Right lung (tissue), 10 donors: ENCODE measurements at places on chromosomes 16 and 17.

DNA sequence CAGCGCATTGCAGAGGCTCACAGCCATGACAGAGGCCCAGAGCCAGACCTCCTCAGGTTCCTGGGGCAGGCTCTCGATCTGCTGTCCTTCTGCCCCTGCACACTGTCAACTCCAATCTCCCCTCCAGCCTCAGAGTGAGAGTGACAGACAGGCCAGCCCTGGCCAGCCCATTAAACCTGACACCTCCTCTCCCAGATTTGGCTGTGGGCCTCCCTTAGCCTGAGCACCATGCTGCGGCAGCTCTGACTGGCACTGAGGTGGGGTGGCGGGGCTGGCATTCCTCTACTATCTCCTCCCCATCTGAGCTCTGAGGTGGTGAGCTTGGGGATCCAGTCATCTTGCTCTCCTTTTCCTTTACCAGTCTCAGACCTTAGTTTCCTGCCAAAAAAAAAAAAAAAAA is 15.5 kb upstream of the C1QL1 start:
- no peak for DNase-seq

- no peak for DNase-seq
Measured at GRCh38 chr17:68733241-68734176, 132.3 kb upstream of the FAM20A start.

DNA sequence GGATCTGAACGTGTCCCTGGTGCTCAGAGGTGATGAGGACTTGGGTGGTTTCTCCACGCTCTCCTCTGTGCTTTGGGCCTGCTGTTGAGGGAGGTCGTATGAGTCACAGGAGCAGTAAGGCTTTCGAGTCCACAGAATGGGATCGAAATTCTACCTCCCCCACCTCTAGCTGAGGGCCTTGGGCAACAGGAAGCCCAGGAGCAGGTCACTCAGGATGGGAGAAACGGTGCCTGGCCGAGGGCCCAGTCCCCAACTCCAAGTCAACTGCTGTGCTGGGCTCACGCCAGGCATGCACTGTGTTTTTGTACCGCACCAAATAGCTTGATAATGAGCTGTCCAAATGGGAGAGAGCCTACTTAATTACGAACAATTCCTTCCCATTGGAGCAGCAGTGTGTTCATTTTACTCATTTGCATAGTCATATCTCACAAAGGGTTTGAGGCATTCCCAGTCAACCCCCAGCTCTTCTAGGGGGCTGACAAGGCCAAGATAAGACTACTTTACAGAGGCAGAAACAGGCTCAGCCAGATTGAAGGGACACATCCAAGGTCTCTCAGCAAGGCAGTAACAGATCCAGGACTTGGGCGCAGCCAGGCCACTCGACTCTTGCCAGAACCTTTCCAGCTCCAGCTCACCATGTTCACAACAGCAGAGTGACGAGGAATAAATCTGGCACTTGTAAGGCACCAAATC is 53.6 kb downstream of the WNT3 start:
- peak; percentile 18 for DNase-seq

GRCh38 chr17:36868777-36869176 is 68.5 kb upstream of the LHX1 start:
- DNase-seq: no peak

- DNase-seq: no peak
Measured at GRCh38 chr16:48075398-48075797, 80.4 kb downstream of the ABCC12 start.

GRCh38 chr17:29215717-29216116 is 30.9 kb upstream of the CRYBA1 start:
- DNase-seq: no peak

GRCh38 chr17:81603846-81604610 is 32.9 kb downstream of the NPLOC4 start:
- no peak for DNase-seq

- no peak for DNase-seq
Measured at GRCh38 chr16:85880861-85881260, 18.1 kb upstream of the IRF8 start.

- no peak for DNase-seq
Measured at GRCh38 chr17:17659340-17659739, 21.9 kb upstream of the RAI1 start.

- DNase-seq: peak; percentile 26
Measured at GRCh38 chr17:29140631-29141513, 39.3 kb downstream of the MYO18A start.

GRCh38 chr17:39623356-39623950 is 3.3 kb upstream of the PPP1R1B start:
- DNase-seq: no peak

DNA sequence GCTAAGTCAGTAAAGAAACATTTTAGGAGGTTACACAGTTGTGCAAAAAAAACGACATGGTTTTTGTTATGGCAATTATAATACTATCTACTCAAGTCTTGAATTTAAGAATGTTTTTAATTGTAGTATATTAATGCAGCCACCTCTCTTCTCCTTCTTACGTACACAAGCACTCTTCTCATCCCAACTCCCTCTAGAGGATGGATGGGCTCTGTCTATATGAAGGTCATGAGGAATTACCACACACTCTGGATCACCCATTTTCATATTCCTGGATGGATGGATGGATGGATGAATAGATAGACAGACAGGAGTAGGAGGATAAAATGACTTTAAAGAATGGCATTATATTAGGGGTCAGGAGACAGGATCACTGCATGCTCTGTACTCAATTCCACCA is 120.0 kb downstream of the PHKB start:
- DNase-seq: no peak

DNA sequence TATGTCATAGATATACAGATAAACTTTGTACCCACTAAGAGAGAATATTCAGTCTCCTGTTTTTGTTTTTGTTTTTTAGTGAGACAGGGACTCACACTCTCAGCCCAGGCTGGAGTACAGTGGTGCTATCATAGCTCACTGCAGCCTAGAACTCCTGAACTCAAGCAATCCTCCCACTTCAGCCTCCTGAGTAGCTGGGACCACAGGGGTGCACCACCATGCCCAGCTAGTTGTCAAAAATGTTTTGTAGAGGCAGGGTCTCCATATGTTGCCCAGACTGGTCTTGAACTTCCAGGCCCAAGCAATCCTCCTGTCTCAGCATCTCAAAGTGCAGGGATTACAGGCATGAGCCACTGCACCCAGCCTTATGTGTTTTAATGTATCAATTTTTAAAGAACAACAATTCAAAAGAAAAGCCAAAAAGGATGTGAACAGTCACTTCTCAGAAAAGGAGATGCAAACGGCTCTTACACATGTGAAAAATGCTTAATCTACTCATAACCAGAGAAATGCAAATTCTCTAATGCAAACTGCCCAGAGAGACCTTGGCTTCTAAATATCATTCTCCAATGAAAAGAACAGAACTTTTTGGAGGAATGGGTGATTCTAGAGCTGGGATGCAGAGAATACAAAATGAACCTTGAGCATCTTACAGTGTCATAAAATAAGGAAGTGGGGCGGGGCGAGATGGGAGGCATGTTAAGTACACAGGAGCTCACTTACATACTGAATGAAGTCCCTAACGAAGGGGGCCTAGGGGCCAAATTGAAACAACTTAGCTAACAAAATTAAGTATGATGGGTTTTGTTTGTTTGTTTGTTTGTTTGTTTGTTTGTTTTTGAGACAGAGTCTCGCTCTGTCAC is 7.3 kb upstream of the CMTM3 start:
- DNase-seq: no peak

DNA sequence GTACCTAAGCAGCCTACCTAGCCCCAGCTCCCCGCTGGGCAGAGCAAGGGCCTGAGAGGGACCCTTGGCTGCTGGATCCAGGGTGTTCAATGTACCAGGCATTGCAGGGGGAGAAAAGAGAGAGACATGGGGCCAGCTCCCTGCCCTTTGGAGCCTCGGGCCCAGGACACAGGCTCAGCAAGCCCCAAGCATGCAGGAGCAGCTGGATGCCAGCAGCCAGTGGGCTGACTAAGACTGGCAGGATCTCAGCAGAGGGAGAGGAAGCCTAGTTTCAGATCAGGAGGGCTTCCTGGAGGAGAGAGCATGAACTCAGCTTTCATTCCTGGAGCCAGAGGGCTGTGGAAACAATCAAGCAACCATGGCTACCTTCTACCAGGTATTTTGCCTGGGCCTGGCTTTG is 82.0 kb upstream of the NKD1 start:
- no peak for DNase-seq

DNA sequence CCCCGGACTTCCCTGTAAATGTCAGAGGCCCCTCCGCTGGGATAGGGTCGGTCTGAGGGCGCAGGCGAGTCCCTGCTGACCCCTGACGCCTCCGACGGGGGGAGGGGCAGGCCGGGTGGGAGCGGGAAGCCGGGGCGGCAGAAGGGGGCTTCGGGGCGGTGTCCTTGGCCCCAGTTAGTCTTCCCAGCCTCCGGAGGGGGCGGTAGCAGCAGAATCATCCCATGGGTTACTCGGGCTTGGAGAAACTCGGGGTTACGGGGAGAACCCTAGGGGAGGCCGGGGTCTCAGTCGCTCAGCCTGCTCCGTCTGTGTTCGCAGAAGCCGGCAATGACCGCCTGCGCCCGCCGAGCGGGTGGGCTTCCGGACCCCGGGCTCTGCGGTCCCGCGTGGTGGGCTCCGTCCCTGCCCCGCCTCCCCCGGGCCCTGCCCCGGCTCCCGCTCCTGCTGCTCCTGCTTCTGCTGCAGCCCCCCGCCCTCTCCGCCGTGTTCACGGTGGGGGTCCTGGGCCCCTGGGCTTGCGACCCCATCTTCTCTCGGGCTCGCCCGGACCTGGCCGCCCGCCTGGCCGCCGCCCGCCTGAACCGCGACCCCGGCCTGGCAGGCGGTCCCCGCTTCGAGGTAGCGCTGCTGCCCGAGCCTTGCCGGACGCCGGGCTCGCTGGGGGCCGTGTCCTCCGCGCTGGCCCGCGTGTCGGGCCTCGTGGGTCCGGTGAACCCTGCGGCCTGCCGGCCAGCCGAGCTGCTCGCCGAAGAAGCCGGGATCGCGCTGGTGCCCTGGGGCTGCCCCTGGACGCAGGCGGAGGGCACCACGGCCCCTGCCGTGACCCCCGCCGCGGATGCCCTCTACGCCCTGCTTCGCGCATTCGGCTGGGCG is 542 bp downstream of the GUCY2D start:
- DNase-seq: no peak

- no peak for DNase-seq
Measured at GRCh38 chr17:82236142-82236971, 7.5 kb downstream of the SLC16A3 start.

DNA sequence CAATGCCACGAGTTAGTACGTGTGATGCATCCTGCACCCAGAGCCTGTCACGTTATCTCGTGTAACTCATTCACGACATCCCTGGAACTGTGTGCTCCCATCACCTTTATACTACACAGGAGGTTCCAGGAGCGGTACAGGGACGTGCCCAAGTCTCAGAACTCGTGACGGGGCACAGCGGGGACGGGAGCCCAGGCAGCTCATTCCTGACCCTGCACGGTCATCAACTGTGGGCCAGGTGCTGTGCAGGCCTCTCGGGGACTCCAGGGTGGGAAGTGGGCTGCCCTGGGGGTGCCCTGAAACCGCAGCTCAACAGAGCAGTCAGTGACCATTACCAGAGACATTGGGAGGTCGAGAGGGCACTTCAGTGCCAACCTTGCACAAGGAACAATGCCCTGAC is 11.1 kb upstream of the KIF19 start:
- no peak for DNase-seq

- DNase-seq: no peak
Measured at GRCh38 chr16:2482708-2483534, 8.0 kb downstream of the TBC1D24 start.

DNA sequence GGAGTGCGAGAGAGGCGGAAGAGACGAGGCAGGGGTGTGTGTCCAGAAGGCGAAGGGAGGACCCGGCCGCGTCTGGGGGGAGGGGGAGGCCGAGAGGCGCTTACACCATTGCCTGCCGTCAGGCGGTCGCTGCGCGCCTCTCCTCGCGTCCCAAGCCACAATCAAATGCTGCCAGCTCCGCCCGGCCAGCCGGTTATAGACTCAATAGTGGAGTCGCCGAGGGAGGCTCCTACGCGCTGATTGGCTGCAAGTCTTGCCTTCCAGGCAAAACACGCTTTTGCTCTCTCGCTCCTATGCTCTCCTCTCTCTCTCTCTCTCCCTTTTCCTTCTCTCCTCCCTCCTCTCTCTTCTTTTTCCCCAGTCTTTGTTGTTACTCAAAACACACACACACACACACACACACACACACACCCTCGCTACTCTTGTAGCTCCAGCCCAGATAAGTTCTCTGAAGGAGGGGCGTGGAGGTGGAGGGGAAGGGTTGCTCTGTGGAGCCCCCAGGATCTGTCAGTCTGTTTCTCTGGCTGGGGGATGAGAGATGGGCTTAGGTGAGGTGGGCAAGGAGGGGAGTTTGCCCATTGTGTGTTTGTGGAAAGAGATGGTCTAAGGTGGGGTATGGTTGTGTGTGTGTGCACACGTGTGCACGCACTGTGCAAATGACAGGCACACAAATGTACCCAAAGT is at the start of gene DLX3:
Gene DLX3 (minus strand): TSS at position 170 of the 684 bp plus-strand sequence. CDS start 226 bp downstream, outside the sequence.
- peak; percentile 74 for DNase-seq

GRCh38 chr17:37494971-37495370 is 5.3 kb downstream of the DUSP14 start:
- no peak for DNase-seq

DNA sequence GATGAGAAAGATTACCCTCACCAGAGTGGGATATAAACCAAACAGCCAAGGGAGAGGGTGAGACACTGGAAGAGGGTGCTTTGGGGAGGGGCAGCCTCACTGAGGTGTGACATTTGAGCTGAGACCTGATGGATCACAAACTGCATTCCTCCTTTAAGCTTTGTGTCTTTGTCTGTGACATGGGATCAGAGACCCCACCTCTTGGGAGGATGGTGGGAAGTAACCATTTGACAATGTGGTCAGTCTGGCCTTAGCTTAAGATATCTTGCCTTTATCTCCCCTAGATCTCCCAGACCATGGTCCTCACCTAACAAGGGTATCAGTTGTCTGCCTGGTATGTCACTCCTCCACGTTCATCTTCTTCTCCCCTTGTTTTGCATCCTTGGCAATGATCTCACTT is 163.4 kb downstream of the SHISA9 start:
- no peak for DNase-seq

DNA sequence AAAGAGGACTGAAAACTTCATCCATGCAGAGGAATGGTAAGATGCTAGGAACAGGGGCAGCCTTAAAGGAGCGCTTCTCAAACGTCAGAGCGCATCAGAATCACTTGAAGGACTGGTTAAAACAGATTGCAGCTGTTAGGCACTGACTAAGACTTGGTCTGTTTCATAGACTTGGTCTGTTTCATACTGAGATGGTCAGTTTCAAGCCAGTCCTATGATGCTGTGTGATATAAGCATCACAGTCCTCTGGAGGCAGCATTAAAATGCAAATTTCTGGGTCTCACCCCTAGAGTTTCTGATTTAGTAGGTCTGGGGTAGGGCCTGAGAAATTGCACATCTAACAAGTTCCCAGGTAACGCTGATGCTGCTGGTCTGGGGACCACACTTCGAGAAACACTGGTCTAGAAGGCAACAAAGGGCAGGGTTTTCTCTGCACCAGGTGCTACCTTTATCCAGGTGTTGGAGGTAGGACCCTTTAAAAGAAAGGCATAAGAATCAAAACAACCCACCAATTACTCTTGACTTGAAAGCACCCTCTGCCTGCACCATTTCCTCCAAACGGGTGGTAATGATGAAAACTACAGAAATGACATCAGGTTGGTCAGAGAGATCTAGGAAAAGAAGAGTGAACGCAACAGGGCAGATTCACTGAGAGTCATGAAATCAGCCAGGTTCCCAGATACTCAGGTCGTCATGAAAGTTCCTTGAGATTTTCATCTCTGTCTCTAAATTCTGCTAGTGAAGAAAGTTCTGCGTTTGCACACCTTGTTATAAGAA is 95.0 kb upstream of the RCVRN start:
- DNase-seq: no peak
